ENCODE measurements at places on chromosomes 7 and 10. TPM values are rescaled to one million over a fixed set of nuclear protein-coding genes. Genes with fewer than 3 reads are reported as not detected.

DNA sequence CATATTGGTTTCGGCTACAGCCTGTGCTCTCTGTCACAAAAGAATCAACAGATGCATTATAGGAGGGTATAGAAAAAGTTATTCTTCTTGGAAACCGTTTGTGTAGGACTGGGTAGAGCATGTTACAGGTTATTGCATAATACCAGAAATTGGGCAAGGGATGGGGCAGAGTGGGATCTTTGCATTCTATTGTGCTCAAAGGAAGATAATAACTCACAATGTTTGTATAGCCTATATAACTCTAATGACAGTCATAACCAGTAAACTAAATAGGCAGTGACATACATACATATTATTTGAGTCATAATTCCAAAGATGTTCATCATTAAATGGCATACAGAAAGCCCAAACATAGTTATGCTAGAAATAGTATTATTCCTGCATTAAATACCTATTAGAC is 179.7 kb downstream of the XPNPEP1 start:
- DNase-seq: no peak

DNA sequence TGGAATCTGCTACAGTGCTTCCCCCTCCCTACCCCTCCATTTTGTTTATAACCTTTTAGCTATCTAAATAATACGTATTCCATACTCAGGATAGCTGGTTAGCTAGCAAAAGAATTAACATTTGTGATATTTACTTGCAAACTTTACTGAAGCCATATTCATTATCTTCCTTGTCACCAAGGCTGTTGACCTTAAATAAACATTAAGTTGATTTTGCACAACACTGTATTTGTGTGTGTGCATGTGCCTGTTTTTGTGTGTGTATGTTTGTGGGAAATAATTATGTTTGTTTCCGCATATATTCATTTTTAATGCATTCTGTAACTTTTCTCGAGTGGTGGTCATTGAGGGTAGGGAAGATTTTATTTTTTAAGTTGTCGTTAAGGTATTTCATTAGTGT is 15.9 kb downstream of the TMEM60 start:
- DNase-seq: no peak

DNA sequence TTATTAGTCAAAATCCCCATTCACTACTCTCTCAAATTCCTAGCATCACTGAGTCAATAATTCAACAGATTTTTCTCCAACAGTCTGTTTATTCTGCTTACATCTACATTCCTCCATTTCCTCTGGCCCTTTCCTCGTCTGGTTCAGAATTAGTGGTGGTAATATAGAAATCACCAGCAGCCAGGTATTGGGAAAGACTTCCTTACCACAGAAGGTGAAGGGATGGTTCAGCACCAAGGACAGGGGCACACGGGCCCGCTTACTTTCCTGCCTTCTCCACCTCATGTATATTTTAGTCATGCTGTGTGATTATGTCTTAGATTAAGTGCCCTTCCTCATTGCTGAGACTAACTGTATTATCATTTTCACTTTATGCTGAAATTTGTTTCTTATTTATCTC is 70.4 kb upstream of the APBB1IP start:
- DNase-seq: no peak

GRCh38 chr10:77643795-77644468 is 6.3 kb upstream of the KCNMA1 start:
- DNase-seq: no peak

DNA sequence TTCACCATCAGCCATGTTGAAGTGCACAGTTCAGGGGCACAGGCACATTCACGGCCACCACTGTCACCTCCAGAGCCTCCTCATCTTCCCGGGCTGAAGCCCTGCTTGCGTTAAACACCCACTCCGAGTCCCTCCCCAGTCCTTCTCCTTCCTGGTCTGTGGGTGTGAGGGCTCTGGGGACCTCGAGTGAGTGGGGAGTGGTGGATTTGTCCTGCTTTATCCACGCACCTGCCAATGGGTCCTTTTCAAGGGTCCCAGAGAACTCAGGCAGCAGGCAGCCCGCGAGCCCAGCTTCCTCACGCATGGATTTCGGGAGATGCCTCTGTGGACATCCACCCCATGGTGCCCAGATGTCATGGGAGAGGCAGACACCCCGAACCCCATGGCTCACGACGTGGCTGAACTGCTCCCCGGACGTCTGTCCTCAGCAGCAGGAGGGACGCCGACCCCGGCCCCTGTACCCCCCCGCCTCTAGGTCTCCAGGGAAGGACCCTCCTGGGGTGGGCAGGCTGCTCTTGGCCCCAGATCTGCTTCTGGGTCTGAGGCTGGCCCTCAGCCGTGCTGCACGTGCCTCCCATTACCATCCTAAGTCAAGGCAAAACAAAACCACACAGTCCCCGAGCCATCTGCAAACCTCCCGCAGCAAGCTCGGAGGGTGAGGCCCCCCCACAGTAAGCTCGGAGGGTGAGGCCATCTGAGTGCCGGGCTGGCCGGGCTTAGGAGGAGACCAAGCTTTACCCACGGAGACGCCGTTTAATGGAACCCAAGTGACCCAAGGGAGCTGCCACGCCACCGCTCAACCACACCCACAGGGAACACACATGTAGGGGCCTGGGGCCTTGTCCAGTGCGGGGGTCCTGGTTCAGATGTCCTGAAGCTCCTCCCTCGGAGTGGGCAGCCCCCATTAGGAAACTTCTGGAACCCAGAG is 9.0 kb downstream of the CYP2W1 start:
- DNase-seq: no peak

DNA sequence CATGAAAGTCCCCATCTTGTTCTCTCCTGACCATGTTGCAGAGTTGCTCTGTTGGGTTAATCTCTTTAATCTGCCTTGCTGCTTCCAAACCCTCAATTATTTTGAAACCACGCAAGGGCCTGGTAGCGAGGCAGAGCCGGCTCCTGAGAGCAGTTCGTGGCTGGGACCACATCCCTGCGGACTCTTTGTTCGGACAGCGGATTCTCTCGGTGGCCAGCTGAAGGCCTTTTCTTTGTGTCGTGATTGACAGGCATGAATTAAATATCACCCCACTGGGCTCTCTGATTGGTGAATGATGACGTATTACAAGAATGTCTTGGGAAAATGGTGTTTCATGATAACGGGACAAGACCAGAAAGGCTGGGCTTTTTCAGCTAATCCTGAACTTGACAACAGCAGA is 66.9 kb upstream of the ARHGAP21 start:
- DNase-seq: no peak

GRCh38 chr10:105075031-105075430 is 433.9 kb downstream of the SORCS3 start:
- DNase-seq: no peak

DNA sequence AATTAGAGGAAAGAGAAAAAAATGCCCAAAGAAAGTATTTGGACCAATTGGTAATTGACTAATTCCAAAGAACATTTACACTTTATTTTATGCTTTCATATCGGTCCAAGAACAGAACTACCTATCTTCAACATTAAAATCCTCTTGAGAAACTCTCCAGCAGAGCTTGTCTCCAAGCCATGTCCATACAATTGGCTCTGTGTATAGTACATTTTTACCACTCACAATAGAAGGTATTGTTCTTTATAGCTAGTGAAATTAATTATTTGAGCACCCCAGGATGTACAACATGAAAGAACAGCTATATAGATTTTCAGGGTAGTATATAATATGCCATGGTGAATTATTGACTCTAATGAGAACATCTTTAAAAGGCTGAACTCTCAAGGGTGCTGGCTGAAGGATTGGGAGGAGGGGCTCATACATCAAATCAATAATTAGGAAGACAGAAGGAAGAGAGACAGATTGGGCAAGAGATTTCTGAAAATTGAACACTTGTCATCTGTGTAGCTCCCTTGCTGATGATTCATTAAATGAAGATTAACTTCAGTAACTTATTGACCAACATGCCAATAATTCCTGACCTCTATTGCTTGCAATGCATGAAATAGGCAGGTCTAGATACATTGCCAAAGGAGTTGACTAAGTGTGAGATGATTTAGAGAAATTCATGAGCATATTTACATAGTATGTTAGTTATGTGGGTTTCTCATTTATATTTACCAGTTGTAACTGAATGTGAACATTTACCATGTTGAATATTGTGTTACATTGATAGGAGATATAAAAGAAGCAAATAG is 249.7 kb downstream of the MTERF1 start:
- DNase-seq: no peak

DNA sequence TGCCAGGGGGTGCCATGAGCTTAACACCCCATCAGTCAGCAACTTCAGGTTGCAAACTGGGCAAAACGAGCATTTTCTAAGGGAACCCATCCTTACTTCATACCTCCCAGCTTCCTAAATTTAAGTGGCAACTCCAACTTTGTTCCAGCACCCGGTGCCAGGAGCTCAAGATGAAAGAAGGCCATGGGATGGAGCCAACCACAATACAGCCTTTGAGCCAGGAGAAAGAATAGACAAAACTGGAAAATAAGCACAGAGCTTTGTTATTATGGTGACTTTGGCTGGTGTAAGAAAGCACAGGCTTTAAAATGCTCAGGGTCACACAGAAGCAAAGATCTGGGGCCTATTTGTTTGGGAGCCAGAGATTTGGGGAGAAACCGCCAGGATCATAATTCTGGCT is 388.7 kb upstream of the MGMT start:
- no peak for DNase-seq

DNA sequence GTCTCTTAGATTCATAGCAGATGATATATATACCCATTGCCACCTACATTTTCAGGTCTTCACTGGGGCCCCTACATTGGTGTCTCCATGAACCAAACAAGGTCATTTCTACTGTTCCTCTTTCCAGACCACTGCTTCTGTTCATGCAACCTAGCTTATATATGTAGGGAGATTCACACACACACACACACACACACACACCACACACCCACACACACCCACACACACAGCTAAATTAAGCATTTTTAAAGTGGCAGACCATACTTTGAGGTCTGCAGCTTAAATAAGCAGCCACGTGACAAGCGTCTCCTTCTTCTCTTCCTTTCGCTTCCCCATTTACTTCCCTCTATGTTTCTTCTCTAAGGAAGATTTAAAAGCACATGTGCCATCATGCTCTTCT is 70.0 kb upstream of the CC2D2B start:
- no peak for DNase-seq

DNA sequence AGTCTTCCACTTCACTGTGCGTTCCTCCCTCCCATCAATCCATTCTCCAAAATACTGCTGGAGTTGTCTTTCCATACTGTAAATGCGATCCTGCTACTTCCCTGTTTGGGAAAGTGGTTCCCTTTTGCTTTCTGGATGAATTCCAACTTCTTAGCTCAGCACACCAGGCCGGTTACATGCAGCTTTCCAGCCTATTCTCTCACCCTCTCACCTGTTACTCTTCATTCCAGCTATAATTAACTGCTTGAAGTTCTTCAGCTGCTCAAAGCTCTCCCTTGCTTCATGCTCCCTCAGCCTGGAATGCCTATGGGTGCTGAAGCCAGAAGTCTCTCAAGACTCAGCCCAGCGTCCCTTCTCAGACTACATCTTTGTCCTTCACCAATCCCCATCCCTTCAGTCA is 6.0 kb upstream of the ZNRF2 start:
- DNase-seq: no peak

GRCh38 chr10:122407375-122408125 is 33.0 kb downstream of the PLEKHA1 start:
- DNase-seq: no peak

DNA sequence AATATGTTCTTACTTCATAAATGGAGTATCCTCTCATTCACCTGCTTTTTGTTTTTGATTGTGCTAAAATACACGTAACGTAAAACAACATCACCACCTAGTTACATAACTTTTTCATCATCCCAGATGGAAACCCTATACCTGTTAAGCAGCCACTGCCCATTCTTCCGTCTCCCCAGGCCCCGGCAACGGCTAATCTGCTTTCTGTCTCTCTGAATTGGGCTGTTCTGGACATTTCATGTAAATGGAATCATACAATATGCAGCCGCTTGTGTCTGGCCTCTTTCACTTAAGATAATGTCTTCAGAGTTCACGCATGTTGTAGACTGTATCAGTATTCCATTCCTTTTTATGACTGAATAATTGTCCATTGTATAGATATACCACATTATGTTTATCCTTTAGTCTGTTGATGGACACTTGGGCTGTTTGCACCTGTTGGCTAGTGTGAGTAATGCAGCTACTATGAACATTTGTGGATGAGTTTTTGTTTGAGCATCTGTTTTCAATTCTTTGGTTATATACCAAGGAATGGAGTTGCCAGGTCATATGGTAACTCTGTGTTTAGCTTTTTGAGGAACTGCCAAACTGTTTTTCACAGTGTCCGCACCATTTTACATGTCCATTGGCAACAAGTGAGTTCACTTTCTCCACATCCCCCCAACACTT is 14.1 kb upstream of the SUN1 start:
- DNase-seq: no peak

GRCh38 chr7:99949645-99950228 is 20.3 kb upstream of the GJC3 start:
- no peak for DNase-seq

DNA sequence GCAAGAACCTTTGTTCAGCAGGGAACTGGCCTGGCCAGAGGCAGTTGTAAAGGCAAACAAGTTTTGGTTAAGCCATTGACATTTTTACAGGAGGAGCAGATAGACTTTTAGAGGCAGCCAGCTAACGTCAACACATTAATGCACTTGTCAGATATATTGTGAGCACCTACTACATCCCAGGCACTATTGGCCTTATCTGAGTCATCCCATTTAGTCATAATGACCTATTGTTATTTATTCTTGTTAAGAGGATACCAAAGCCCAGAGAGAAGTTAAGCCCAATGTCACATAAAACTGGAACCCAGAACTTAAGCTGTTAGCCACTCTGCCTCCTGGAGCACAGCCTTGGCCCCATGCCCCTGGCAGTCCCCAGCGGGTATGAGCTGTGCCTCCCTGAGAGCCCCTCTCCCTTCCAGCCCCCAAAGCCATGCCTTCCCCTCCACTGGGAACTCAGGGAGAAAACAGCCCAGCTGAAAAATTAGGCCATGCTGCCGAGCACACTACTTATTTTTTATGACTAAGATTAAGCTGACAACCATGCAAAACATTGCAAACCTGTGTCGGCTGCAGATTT is 32.7 kb upstream of the TRIM8 start:
- no peak for DNase-seq

- DNase-seq: no peak
Observed at GRCh38 chr7:145850636-145851035, 266.0 kb upstream of the CNTNAP2 start.

GRCh38 chr10:83965473-83965872 is 173.8 kb upstream of the GHITM start:
- DNase-seq: no peak

- DNase-seq: no peak
Observed at GRCh38 chr7:1027242-1028043, 16.9 kb upstream of the GPR146 start.

GRCh38 chr7:18419456-18419855 is 76.1 kb upstream of the HDAC9 start:
- no peak for DNase-seq

- no peak for DNase-seq
Observed at GRCh38 chr10:107971973-107972372, 807.5 kb upstream of the SORCS1 start.

The KMT2C gene
- total RNA-seq: 54.7 TPM

The ZCWPW1 gene
- 3.4 TPM for total RNA-seq

The AKR1B1 gene
- total RNA-seq: 193 TPM

The CRHR2 gene
- 0.57 TPM for total RNA-seq

The ZNF25 gene
- 18.9 TPM for total RNA-seq

The BTBD16 gene
- not detected for total RNA-seq

The LMBR1 gene
- 40.3 TPM for total RNA-seq

The TFR2 gene
- total RNA-seq: 0.13 TPM

The MRC1 gene
- total RNA-seq: 6.3 TPM

The HOXA6 gene
- total RNA-seq: not detected

The SPDYE6 gene
- total RNA-seq: not detected

The CCDC172 gene
- total RNA-seq: not detected

The CNPY1 gene
- not detected for total RNA-seq

The CARD11 gene
- 0.32 TPM for total RNA-seq

All from cardiac septum (tissue), 1 donor.